HT-29 (cell line): ENCODE measurements at places on chromosomes 7 and 10. TPM values are rescaled to one million over a fixed set of nuclear protein-coding genes. Genes with fewer than 3 reads are reported as not detected.

OR2A5 gene
- not detected in 2 replicates for total RNA-seq

ADAM22 gene
- total RNA-seq, result 10.4 and 12.3 TPM in 2 replicates

PSD gene
- total RNA-seq, result 0.18 and 0.47 TPM in 2 replicates

TMEM196 gene
- total RNA-seq, result not detected in 2 replicates

CNPY1 gene
- total RNA-seq, result not detected in 2 replicates

SPDYE16 gene
- 0.15 and 0.63 TPM in 2 replicates for total RNA-seq

OR13A1 gene
- total RNA-seq, result not detected in 2 replicates

NPY4R2 gene
- not detected in 2 replicates for total RNA-seq

CALU gene
- 61.3 and 68.8 TPM in 2 replicates for total RNA-seq

PNLIPRP3 gene
- not detected in 2 replicates for total RNA-seq

SPDYE9 gene
- total RNA-seq, result not detected in 2 replicates

ABCB1 gene
- 0.13 and 0.31 TPM in 2 replicates for total RNA-seq

KCNIP2 gene
- total RNA-seq, result 1.2 and 1.9 TPM in 2 replicates

ADCYAP1R1 gene
- total RNA-seq, result not detected in 2 replicates

RBP3 gene
- total RNA-seq, result 0.20 TPM in 1 of 2 replicates, not detected in the other

KBTBD2 gene
- total RNA-seq, result 29.1 and 36.1 TPM in 2 replicates

MRPS33 gene
- total RNA-seq, result 28.0 and 46.5 TPM in 2 replicates

INA gene
- not detected in 2 replicates for total RNA-seq

NPTX2 gene
- not detected in 2 replicates for total RNA-seq

IKZF1 gene
- total RNA-seq, result not detected in 2 replicates

GSAP gene
- 3.7 and 6.0 TPM in 2 replicates for total RNA-seq

C10orf62 gene
- total RNA-seq, result not detected in 2 replicates

ARHGEF35 gene
- total RNA-seq, result 7.5 and 12.7 TPM in 2 replicates

SFRP5 gene
- 0.21 TPM in 1 of 2 replicates, not detected in the other for total RNA-seq

CALHM3 gene
- not detected in 2 replicates for total RNA-seq

NANOS1 gene
- 3.1 and 4.8 TPM in 2 replicates for total RNA-seq

PAPOLB gene
- total RNA-seq, result not detected in 2 replicates

STRIP2 gene
- total RNA-seq, result 2.8 and 3.1 TPM in 2 replicates

SSC4D gene
- total RNA-seq, result 2.2 and 2.9 TPM in 2 replicates

PNLIP gene
- total RNA-seq, result not detected in 2 replicates

UCN3 gene
- total RNA-seq, result 0.36 and 0.60 TPM in 2 replicates

UMAD1 gene
- total RNA-seq, result 2.0 and 6.2 TPM in 2 replicates

CRYGN gene
- total RNA-seq, result 1.4 TPM in 1 of 2 replicates, not detected in the other

ZFAND2A gene
- total RNA-seq, result 18.0 and 19.0 TPM in 2 replicates

ADAMTS14 gene
- 0.03 and 0.15 TPM in 2 replicates for total RNA-seq

TMEM178B gene
- total RNA-seq, result 2.1 and 2.3 TPM in 2 replicates

LRRC61 gene
- 74.3 and 76.1 TPM in 2 replicates for total RNA-seq

FBXL13 gene
- 0.16 and 0.48 TPM in 2 replicates for total RNA-seq

CLDN4 gene
- total RNA-seq, result 1,331 and 1,483 TPM in 2 replicates

EXOSC1 gene
- 35.6 and 44.3 TPM in 2 replicates for total RNA-seq

INMT gene
- not detected in 2 replicates for total RNA-seq

ZCCHC24 gene
- 0.10 TPM in 1 of 2 replicates, not detected in the other for total RNA-seq

CALCR gene
- total RNA-seq, result not detected in 2 replicates

GIMAP2 gene
- total RNA-seq, result not detected in 2 replicates

RNF148 gene
- total RNA-seq, result 0.10 TPM in 1 of 2 replicates, not detected in the other

EN2 gene
- not detected in 2 replicates for total RNA-seq

NEBL gene
- 0.68 and 2.2 TPM in 2 replicates for total RNA-seq

ETV1 gene
- total RNA-seq, result 2.4 and 4.7 TPM in 2 replicates
